ENCODE measurements at places on chromosomes 2 and 18.

DNA sequence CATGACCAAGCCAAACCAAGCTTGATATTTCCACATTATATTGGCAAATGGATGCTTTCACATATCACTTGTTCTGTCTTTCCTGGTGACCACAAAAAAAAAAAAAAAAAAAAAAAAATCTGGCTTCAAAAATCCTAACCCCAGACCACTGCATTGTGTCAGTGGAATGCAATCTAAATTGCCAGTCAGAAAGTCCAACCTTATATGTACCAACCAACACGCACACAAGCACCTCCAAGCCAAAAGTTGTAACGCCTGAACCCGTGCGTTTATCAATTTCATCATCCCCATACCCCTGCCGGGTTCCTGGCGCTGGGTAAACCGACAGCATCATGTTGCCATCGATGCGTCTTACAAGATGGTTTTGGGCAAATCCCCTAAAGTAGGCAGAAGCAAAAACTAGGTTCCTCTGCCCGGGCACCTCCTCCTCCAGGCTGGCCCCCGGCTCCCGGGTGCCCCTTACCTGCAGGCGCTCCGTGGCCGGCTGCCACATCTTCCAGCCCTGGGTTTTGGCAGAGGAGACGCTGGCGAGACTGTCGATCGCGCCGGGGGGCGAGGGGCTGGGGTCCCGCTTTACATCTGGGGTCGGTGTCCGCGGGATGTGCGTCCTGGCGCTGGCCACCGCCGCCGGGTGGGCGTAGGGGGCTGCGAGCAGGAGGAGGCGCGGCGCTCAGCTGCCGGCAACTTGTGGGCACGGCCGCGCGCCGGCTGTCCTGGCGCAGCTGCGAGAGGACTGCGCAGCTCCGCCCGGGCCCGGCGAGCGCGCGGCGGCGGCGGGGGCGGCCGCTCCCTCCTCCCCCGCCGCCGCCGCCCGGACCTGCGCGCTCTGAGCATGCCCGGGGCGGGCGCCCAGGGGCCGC lies at the start of gene PID1:
TSS of gene PID1 (minus strand) at position 737 of the 860 bp plus-strand sequence. CDS start at position 493, 244 bp downstream.
- DNase-seq: no peak

DNA sequence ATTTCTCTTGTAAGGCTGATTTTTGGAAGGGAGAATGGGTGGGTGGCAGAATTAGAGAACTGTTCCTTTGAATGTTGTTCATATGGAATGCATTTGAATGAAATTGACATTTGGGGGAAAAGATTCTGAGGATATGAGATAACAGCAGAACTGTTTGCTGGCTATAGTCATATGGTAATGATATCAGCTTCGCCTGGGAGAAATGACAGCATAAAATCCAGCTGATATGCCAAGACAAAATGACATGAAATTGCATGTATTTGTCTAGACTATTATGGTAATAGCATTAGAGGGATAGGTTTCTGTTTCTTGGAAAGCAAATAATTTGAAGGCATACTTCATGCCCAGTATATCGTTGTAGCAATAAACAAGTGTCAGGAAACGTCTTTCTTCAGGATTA lies 150.8 kb upstream of the SPATS2L start:
- DNase-seq: no peak

GRCh38 chr2:121033461-121033996 lies 251.5 kb downstream of the TFCP2L1 start:
- DNase-seq: no peak

- no peak for DNase-seq
These were observed 77.3 kb downstream of the ITGB1BP1 start for GRCh38 chr2:9345997-9346396.

- no peak for DNase-seq
These were observed 46.3 kb upstream of the VIT start for GRCh38 chr2:36650031-36650829.

DNA sequence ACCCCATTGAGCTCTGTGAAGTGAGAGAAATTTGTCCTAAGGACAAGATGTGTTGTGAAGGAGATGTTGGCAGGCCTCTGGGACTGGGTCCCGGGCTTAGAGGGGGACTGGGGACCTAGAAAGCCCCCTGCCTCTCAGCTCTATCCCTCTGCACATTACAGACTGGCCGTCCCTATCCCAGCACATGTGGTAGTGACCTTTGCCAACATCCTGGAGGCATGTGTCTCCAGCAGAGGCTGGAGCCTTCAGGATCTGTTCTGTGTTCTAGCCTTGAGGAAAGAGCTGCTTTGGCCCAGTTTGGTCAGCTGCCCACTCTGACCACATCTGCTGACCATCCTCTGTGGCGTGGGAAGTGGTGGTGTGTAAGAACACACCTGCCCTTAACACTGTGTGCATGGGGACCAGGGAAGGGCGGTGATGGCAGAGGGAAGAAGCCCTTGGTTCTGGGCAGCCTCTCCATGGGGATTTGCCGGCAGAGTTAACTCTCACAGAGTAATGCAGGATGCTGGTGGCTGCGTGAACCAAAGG lies 33.4 kb downstream of the NCK2 start:
- no peak for DNase-seq

DNA sequence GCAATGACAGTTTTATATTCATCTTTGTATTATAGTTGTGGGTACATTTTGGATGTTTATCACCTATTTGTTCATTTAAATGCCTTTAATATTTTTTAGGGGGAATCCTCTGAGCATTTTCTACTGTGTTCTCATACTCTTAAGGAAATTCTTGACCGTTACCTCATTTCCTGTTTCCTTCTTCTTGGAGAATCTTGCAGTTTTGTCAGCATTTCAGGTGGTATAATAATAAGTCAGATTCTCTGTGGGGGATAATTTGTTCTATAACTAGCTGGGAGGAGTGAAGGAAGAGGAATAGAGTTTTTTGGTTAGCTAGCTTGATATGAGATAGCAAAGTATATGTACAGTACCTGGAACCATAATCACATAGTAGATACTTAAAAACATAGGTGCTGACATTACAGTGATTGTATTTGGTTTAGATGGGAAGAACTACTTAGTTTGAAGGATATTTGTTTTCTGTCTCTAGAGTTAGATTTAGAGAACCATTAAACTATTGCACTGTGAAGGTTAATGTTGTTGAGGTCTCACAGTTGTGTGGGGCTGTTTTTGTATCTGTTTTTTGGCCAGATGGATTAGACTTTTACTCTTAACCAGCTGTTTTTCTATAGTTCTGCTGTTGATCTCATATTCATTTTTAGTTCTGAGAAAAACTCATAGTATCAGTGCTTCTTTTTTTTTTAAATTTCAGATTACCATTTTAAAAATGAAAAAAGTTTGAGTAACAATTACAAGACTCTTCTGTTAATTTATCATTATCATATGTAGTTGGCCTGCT lies 14.2 kb downstream of the MTX2 start:
- DNase-seq: no peak

- DNase-seq: no peak
These were observed 184.3 kb downstream of the GULP1 start for GRCh38 chr2:188475945-188476344.

GRCh38 chr2:232653441-232653840 lies 20.0 kb downstream of the EFHD1 start:
- DNase-seq: no peak

GRCh38 chr2:203574824-203575223 lies 39.7 kb upstream of the RAPH1 start:
- DNase-seq: peak; percentile 38

DNA sequence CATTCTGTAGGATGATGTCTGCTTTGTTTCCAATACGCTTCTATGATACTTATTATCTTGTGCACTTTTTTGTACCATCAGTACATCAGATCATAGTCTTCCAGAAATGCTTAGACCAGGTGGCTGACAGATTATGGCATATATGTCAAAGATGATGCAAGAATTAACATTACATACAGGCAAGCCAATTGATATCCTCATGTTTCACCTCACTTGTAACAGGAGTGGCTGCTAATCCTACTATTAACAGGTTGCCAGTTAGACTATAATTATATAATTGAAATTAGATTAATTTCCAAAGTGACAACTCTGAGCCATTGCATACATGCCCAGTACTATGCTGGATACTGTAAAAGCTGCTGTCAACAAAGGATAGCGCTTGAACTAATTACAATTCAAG lies 77.2 kb downstream of the TLK1 start:
- no peak for DNase-seq

DNA sequence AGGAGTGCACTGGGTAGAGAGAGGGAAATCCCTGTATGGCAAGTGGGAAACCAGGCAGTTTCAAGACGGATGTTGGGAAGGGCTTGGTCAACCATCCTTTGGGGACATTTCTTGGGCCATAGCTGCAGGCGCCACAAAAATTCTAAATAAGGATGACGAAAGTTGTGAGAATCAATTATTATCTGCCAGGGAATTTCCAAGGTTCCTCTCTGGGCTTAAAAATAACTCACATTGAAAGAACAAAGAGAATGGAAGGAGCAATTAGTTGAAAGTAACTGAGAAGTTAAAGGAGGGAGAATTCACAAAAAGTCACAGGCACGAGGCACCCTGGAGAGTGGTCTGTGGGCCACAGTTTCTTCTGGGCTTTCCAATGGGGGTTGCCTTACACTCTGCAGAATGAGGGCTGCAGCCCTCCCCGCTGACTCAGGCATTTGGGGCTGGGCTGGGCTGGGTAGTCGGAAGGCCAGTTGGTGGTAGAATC lies 195.7 kb downstream of the SMAD7 start:
- DNase-seq: no peak

- no peak for DNase-seq
These were observed 100.0 kb downstream of the MAP2 start for GRCh38 chr2:209523867-209524266.

GRCh38 chr18:49976795-49977560 lies 163.6 kb upstream of the ACAA2 start:
- DNase-seq: peak; percentile 78

DNA sequence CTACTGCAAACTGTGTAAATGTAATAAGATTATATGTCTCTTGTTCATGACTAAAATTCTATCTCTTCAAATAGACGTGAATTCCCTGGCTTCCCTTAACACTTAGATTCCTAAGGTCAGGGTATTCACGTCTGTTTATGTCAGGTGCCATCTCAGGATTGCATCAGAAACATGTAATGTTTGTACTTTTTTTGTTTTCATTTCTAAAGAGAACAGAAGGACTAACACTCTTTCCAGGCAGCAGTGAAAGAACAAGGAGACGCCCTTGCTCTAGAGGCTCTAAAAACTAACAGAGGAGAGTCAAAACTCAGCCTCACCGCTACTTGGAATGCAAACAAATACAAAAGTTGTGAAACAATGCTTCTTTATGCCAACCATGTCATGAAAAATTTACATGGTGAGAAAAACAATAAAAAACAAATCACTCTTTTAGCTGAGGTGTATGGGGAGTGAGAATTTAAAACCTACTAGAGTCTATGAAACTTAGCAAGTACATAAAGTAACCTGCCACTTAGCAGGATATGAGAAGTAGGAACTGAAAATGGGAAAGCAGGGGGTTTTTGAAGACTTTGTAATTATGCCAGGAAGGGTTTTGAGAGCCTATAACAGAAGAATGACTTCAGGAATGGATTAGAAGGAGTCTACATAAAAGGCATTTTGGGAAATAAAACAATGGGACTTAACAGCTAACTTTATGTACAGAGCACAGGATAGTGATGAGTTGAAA lies 522.7 kb downstream of the THSD7B start:
- no peak for DNase-seq

DNA sequence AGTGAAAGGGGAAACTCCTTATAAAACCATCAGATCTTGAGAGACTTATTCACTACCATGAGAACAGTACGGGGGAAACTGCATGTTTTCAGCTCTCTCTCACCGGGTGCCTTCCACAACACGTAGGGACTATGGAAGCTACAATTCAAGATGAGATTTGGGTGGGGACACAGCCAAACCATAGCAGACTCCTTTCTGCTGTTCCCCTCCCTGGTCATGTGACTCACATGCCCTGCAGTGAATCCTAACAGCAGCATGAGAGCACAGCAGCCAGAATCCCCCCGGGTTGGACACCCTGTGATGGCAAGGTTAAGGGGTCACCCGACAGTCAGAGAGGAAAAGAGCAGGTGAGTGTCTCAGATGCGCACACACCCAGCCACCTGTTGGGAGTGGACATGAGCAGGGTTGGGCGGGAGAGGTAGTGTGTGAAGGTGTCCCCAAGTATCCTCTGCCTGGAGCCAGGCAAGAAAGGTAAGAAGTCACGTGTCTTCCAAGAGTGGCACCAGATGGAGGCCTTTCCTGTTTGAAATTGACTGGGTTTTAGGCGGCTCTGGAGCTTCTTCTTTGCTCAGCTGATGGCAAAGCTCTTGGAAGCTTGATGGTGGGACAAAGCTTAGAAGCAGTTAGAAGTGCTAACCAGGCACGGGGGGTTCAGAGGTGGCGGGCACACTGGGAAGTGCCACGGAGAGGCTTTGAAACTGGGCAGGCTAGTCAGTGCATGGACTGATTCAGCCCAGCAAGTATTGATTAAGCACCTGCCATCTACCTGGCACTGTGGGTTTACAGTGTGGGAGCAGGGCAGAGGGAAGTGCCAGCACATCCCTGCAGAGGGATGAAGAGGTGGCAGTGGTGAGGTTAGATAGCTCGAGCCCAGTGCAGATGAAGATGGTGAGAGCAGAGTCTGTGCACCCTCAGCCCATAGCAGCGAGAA lies 68.7 kb downstream of the RHOB start:
- no peak for DNase-seq

GRCh38 chr2:150549381-150549780 lies 61.9 kb upstream of the RND3 start:
- no peak for DNase-seq

- DNase-seq: no peak
These were observed 455 bp downstream of the PREPL start for GRCh38 chr2:44360749-44361329.

DNA sequence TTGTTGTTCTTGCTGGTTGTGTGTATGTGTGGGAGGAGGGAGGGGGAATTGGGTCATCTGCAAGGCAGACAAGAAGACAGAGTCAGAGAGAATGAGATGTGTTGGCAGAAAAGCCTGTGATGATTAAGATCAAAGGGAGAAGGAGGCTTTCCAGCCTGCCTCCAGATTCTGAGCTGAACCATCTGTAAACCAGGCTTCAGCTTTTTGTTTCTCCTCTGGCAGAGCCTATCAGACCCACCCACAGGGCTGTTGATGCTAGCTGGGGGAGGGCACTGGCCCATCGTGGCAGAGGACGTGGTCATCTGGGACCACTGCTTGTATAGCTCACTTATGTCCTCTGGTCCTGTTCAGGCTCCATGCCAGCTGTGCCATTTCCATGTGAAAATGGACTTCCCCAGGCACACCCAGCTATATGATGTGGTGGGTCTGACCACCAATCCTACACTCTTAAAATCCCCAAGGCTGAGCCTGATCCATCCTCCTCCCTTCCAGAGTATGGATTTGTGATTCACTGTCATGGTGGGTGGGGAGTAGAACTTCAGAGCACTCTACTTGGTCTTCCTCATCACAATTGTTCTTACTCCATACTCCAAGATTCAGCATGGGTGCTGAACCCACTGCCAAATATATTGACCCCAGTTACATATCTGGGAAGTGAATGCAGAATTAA lies 27.8 kb upstream of the COL6A3 start:
- no peak for DNase-seq

- DNase-seq: no peak
These were observed 10.3 kb upstream of the DYTN start for GRCh38 chr2:206728277-206729199.

GRCh38 chr2:424306-425171 lies 136.6 kb upstream of the ALKAL2 start:
- no peak for DNase-seq
